ENCODE measurements at places on chromosomes 4 and X.

GRCh38 chr4:90240333-90240732 lies 113.1 kb downstream of the CCSER1 start:
- no peak for DNase-seq

DNA sequence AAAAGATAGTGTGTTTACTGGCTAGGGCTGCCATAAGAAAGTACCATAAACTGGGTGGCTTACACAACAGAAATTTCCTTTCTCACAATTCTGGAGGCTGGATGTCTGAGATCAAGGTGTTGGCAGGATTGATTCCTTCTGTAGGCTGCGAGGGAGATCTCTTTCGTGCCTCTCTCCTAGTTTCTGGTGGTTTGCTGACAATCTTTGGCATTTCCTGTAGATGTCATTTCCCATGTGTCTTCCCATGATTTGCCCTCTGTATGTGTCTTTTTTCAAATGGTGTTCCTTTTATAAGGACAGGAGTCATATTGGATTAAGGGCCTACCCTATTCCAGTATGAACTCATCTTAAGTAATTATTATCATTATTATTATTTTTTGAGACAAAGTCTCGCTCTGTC lies 27.9 kb upstream of the LCORL start:
- no peak for DNase-seq

- peak; percentile 79 for DNase-seq
Observed at GRCh38 chr4:1727117-1728031, 6.1 kb downstream of the TACC3 start.

DNA sequence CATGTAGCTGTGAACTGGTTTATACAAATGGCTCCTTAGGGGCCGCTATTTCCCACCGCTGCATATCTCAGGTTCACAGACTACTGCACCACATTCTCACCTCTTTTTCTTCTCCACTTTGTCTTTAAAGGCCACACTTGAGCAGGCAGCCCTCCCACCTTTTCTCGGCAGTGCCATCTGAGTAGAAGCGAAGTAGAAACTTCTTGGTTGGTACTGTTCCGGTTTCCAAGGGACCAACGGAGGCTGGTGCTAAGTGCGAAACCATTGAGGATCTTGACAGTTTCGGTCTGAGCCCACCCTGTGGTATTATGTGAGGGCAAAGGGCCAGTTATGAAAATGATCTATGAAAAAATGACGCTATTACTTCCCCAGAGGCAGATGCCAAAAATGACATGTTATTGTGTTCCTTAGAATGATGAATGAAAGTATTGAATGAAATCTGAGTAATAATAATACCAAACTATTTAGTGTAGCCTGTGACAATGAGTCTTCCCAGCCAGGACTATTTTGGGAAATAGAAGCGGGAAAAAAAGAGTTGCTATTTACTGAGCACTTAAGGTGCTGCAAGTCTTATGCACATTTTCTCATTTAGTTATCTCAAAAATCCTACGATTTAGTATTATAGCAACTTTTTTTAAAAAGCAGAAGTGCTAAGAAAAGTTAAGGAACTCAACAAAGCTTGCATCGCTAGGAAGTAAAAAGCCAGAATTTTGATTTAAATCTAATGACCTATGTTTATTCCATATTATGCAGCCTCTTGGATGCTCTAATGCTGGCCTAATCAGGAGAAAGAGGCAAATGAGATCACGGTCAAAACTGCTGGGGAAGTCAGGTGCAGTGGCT lies 29.6 kb upstream of the CHRNA9 start:
- no peak for DNase-seq

DNA sequence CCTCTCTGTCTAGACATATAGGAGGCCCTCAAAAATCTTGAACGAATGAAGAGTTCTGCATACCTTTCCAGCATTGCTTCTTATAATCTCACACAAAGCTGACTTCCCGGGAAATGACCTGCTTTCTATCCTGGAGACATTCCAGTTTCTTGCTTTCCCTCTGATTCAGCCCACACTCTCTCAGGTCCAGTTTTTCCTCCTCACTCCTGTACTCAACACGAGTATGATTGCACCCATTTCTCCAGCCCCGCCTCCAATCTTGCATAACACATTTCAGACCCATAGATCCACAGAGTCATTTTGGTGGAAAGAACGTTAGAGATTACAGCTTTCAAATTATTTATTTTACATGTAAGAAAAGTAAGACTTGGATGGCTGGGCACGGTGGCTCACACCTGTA lies 127.5 kb upstream of the TLR3 start:
- no peak for DNase-seq

GRCh38 chr4:13678186-13678924 lies 50.8 kb upstream of the BOD1L1 start:
- no peak for DNase-seq

- no peak for DNase-seq
Observed at GRCh38 chrX:135328421-135329005, 19.2 kb downstream of the ETDC start.

- DNase-seq = peak; percentile 65
Observed at GRCh38 chrX:106802388-106803275, at the start of gene TBC1D8B. Gene TBC1D8B (plus strand): TSS chrX:106802673. CDS start chrX:106802854, 181 bp downstream.

Data from inflammatory macrophage treated with lipopolysaccharide for 1 hour (primary cell).